NCI-H526 treated with DMSO at 0.1 percent for 48 hours (cell line): ENCODE measurements at places on chromosomes 11 and 22.
A peak's percentile ranks its signal among the peaks of the same experiment; 100 is the strongest.

- no peak for DNase-seq
These were observed 32.7 kb upstream of the PARVG start for GRCh38 chr22:44147821-44148574.

DNA sequence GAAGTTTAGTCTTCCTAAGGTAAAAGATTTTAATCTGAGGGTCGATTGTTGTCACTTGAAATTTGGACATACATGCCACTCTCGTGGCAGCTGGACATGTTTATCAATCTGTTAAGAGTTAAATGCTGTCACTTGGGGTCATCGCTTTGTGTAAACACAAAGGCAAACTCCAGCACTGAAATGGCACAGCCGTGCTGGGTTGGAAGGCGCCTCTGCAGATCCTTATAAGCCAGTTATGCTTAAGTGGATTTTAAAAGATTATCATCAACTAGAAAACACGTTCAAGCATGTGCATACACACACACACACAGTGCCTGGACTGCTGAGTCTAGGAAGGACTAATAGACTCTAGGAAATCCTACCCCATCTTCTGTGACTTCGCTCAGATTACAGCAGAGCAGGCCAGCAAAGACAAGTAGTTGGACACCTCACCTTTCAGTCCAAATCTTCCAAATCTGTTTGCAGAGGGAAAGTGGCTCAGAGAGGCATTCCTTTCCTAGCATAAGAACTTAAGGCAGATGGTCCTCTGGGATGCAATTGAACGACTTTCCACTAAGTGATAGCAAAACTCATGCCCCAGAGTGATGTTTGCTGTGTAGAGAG lies 83.7 kb downstream of the CACNG2 start:
- DNase-seq: no peak

GRCh38 chr11:34977089-34977912 lies 60.9 kb downstream of the PDHX start:
- no peak for DNase-seq

GRCh38 chr11:20536784-20537183 lies 62.6 kb upstream of the SLC6A5 start:
- no peak for DNase-seq

GRCh38 chr11:117256573-117256972 lies 24.1 kb downstream of the RNF214 start:
- DNase-seq: no peak

GRCh38 chr22:37148742-37149665 lies 712 bp downstream of the IL2RB start:
- no peak for DNase-seq

DNA sequence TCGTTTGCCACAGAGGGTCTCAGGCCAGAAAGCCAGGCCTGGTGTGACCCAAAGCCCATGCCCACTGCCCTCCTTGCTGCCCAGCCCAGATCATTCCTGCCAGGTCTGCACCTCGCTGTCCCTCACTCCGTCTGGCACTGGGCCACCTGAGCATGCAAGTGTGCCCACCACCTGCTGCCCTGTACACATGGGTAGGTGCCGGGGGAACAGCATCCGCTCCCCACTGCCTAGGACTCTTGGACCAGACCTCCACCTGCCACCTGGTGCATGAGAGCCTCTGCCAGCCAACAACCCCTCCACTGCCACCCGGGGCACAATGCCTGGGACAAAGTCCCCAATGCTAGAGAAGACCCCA lies 12.5 kb downstream of the MGAT3 start:
- no peak for DNase-seq

- no peak for DNase-seq
These were observed 138.7 kb downstream of the TRIM29 start for GRCh38 chr11:119999220-119999619.

DNA sequence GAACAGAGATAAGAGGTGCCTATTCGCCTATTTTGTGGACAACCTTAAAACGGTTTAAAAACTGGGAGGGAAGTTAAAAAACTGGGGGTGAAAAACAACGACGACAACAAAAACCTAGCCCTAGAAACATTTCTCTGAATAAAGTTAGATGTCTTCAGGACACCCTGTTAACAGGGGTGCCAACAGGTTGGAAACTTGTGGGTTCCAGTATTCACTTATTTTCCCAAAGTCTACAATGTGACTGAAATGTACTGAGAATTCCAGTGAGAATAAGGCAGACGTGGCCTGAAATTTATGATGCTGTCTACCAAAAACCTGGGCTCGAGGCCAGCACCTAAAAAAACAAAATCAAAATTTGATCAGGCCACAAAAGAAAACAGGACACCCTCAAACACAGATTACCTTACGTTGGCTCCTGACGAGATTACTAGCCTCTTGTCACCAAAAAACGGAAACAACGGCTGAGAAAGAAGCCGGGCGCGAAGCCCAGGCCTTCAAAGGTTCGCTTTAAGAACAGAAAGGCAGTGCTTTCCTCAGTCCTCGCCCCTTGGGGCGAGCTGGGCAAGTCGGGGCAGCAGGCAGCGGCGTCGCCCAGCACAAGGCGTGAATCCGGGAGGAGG lies 906 bp downstream of the CCDC90B start:
- no peak for DNase-seq

DNA sequence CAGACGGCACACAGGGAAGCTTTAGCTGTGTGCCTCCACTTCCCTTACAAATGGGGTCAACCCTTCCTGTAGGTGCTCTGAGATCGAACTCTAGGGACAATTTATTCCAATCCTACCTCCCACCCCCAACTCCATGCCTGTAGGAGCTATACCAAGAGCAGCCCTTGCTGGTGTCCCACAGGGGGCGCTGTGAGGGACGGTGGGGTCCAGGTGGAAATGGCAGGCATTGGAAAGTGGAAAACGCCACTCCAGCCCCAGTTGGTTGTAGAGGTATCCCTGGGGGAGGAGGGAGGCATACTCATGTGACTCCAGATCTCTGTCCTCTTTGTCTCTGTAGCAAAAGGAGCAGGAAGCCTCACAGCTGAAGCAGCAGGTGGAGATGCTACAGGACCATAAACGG lies 161.3 kb downstream of the MYO18B start:
- no peak for DNase-seq

DNA sequence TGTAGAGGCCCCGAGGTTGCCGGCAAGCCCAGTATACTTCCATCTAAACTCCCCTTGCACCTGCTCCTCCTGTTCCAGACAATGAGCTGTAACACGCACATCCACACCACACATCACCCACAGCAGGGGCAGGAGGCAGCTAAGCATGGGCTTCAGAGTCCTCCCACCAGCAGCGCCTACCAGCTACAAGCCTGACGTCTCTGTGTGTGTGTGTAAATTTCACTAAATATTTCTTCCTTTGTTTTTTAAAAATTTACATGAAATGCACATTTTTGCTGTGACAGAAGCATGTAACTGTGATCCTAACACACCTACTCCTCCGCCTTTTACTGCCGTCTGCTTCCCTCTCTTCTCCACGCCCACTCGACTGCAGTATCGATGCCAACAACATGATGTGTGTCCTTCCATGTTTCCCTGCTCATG lies 29.4 kb upstream of the PACSIN2 start:
- DNase-seq: no peak

GRCh38 chr11:7514099-7514591 lies 346 bp downstream of the PPFIBP2 start:
- peak; percentile 47 for DNase-seq

DNA sequence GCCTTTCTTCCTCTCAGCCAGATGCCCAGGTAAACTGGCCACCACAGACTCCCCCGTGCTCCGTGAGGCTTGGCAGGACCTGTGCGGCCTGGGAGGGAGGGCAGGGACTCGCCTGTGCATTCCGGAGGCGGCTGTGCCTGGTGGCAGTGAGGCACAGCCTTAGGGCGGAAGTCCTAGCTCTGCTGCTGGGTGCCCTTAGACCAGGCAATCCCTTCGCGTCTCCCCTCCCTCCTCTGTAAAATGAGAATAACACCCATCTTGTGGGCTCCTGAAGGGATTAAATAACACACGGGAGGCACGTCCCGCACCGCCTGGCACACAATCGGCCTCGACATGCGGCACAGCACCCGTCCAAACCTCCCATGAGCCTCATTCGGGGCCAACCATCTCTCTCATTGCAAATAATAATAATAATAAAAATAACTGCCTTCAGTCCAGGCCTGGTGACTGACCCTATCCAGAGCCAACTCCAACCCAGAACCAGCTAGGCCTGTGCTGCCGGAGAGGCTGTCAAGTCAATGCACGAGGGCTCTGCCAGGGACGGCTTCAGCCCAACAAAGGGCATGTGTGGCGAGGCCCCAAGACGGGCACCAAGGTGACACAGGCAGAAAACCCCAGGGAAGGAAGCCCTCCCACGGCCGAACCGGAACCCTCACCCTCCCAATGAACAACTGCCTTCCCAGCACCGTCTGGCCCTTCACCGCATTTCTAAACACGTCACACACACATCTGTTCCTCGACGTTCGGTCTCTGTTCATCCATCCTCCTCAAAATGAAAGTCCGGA lies 8.2 kb downstream of the LTO1 start:
- no peak for DNase-seq

DNA sequence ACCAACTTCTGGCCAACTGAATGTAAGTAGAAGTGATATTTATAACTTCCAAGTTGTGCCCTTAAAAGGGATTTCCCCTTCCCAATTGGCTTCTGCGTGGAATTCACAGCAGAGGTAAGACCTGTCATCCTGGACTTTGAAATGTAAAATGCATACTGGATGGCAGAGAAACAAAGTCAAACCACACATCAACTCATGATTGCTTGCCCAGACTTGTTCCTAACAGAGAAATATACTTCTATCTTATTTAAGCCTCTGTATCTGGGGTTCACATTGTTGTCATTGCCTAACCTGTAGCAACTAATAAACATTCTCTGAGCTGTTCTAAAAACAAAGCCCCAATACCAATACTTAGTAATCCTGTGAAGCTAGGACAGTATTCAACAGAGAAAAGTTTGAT lies 6.2 kb downstream of the ME3 start:
- no peak for DNase-seq

DNA sequence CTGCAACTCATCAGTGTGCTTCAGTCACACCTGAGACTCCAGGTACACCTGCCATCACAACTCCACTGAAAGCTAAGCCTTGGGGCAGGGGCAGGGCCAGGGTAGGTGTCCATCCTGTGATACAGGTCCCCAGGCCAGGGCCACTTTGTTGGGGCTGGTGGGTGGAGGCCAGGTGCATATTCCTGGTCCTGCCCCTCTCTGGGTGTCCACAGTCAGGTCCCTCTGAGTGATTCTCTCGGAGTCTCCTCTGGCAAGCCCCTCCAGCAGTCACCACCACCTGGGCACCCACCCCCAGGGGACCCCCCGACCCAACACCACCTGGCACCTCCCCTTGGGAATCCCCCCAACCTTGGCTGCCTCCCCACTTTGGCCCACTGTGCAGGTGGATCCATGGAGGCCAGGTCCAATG lies 9.5 kb upstream of the ACR start:
- DNase-seq: no peak

- no peak for DNase-seq
These were observed 33.5 kb downstream of the SCUBE2 start for GRCh38 chr11:9057888-9058287.
